MV-4-11 (cell line): ENCODE measurements at places on chromosomes 2 and 18.
A peak's percentile ranks its signal among the peaks of the same experiment; 100 is the strongest.

GRCh38 chr2:224182498-224182897 lies 143.4 kb upstream of the SERPINE2 start:
- DNase-seq = no peak

GRCh38 chr2:88190808-88191721 lies 20.9 kb downstream of the THNSL2 start:
- no peak for DNase-seq

DNA sequence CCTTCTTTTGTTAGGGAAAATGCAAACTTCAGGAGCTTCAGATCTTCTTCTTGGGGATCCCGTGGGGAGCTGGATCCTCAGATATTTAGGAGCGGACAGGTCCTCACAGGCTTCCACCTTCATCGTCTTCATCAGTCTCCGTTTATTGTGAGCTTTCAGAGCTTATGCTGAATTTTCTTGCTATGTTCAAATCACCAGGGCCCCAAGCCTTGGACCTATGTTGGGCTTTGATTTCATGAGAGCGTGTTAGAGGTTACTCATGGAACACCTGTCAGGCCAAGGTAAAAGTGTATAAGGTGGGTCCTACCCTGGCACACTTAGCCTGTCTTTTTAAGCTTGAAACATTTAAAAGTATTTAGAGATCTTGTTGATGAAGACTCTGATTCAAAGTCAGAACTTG lies 212.9 kb downstream of the FAM210A start:
- no peak for DNase-seq

DNA sequence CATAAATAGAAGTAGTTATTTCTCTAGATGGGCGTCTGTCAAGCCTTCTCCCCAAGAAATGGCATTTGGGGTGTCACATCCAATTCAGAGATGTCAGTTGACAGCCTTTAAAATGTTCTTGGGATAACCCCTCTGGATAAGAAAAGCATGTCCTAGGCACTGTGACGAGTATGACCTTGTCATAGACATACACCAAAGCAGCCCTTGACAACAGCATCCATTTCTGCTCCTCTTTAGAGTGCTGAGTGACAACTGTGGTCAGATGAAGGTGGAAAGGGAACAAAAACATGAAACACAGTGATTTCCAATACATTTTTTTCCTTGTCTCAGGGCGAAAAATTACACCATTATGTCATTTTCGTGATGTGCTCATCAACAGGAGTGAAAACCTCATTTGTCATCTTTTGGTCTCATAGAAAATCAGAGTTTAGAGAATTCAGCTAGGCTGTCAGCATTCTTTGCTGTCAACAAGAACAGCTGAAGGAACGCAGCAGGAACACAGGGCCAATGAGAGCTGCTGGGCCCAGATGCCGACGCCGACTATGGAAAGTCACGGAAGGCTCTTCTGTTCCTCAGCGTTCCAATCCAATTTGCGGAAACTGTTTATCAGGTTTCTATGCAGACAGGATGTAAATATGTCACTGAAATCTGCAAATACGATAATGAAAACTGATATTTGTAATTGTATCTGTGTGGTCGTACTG lies 193.2 kb downstream of the ICOS start:
- DNase-seq = no peak

GRCh38 chr2:218806346-218806978 lies 24.5 kb downstream of the CYP27A1 start:
- DNase-seq = peak; percentile 98

GRCh38 chr2:69932596-69932922 lies 17.6 kb downstream of the MXD1 start:
- DNase-seq = no peak

DNA sequence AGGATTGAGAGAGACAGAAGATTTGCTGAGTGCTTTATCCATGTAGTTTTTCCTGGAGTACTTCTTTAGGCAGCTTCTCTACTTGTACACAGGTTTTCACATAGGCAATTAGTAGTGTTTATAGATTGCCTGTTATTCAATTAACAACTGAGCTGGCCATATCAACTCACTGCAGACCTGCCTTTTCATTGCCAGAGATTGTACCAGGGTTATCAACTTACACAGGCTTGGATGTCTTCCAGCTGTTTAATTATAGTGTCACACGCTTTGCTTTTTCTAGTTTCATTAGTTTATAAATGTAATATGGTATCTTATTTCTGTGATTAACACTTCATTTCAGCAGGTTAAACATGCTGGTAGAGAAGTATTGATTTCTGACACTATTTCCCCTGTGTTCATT lies 125.9 kb downstream of the GPD2 start:
- no peak for DNase-seq

GRCh38 chr2:64945973-64946768 lies 43.0 kb upstream of the SLC1A4 start:
- peak; percentile 94 for DNase-seq

- DNase-seq = no peak
Observed at GRCh38 chr2:161991991-161992390, 82.0 kb downstream of the DPP4 start.

DNA sequence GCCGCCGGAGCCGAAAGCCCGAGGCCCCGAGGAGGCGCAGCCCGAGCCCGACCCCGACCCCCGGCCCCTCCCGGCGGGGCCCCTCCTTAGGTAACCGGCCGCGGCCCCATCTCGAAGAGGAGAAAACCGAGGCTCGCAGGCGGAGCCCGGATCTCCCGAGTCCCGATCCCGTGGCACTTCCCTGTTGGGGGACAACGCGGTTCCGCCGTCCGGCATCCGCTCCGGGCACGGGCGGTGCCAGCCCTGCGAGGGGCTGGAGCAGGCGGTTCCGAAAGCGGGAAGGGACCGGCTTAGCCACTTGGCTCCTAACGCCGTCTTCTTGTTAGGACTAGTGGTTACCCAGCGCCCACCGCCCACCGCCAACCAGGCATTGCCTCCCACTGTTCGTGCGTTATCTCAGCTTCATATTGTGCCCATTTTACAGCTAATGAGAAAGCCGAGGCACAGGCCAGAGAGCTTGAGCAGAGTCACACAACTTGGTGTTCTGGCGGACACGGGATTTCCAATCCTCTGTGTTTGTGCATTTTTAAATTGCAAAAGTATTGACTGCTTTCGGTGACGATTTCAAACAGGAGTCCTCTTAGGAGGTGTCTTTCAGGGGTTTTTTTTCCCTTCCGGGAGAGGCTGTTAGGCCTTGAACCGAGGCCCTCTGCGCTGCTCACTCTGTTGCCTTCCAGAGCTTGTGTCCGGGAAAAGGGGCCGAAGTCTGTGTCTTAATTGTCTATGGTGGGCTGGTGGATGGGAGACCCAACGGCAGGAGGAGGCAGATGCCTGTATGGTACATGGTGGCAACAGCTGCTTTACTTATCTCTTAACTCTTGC lies 562 bp downstream of the CENPA start:
- no peak for DNase-seq

GRCh38 chr2:58341047-58341446 lies 99.9 kb upstream of the FANCL start:
- no peak for DNase-seq

GRCh38 chr2:35339211-35339610 lies 1016.4 kb upstream of the CRIM1 start:
- DNase-seq = no peak

DNA sequence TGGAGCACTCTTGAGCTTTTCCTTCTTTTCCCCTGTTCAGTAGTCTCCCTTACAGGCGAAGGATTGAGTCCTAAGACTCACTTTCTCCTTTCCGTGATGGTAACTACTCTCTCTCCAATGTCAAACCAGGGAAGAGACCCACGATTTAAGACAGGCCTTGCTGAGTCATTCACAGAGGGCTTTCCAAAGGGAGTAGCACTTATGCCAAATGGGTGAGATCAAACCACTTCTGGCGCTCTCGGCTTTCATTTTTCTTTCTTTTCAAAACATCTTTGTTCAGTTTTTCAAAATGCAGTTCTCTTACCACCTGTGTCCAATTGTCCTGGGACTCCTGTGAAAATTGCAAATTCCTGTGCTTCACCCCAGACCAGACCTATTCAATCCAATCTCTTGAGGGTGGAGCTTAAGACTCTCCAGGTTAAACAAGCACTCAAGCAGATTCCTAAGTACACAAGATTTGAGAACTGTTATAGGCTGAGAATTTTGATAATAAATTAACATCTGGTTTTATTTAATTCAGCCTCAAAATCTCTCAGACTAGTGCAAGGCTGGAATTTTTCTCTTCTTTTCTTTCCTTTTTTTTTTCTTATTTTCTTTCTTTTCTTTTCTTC lies 14.4 kb upstream of the MRPL19 start:
- DNase-seq = no peak

- DNase-seq = no peak
Observed at GRCh38 chr2:197675711-197676188, 363 bp upstream of the RFTN2 start.

- DNase-seq = peak; percentile 1
Observed at GRCh38 chr2:82215212-82215611, 1910.7 kb upstream of the LRRTM1 start.

- no peak for DNase-seq
Observed at GRCh38 chr2:20452551-20452950, 5.7 kb downstream of the RHOB start.

DNA sequence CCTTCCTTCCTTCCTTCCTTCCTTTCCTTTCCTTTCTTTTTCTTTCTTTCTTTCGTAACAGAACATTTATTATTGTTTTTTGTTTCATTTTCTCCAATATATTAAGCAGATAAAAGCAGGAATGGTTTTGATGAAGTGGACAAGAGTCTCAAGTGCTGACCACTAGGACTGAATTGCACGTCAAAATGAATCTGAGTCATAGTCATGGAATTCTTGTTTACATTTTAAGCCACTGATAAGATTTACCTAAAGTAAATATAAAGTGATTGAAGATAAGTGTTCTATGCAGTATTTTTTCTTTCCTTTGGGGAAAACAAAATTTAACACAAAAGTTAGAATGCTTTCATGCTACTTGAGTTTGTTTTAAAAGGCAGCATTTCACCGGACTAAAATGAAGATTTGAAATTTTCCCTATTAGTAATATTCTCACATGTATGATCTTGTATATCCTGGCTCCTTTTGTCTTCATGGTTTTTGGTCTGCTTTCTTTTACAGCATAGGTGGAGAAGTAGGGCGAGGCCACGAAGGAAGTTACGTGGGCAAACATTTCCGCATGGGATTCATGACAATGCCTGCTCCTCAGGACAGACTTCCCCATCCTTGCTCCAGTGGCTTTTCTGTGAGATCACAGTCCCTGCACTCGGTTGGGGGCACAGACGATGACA lies 113.5 kb downstream of the NYAP2 start:
- DNase-seq = no peak

- DNase-seq = peak; percentile 85
Observed at GRCh38 chr18:74249181-74249968, 42.4 kb downstream of the CYB5A start.

- DNase-seq = peak; percentile 37
Observed at GRCh38 chr18:33839452-33840211, 261.6 kb downstream of the ASXL3 start.

- DNase-seq = no peak
Observed at GRCh38 chr2:103875131-103875530, 978.8 kb upstream of the POU3F3 start.

GRCh38 chr18:76697441-76697901 lies 124.9 kb upstream of the ZNF236 start:
- DNase-seq = no peak

DNA sequence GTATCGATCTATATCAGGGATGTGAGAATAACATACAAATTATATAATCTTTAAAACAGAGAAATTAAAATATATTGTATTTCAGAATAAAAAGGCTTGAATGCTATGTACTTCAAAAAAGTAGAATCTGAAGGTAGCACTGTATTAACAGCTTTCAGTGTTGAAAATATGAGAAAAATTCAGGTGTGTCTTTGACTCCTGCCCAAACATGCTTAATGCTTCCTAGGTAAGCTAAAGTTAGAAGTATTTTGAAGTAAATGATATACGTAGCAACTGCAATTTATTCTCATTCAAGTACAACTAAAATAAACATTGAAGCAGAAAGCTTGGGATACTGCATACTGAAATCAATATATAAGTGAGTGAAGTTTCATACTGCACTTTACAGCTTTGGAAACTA lies 1082.0 kb upstream of the ACVR2A start:
- DNase-seq = no peak

DNA sequence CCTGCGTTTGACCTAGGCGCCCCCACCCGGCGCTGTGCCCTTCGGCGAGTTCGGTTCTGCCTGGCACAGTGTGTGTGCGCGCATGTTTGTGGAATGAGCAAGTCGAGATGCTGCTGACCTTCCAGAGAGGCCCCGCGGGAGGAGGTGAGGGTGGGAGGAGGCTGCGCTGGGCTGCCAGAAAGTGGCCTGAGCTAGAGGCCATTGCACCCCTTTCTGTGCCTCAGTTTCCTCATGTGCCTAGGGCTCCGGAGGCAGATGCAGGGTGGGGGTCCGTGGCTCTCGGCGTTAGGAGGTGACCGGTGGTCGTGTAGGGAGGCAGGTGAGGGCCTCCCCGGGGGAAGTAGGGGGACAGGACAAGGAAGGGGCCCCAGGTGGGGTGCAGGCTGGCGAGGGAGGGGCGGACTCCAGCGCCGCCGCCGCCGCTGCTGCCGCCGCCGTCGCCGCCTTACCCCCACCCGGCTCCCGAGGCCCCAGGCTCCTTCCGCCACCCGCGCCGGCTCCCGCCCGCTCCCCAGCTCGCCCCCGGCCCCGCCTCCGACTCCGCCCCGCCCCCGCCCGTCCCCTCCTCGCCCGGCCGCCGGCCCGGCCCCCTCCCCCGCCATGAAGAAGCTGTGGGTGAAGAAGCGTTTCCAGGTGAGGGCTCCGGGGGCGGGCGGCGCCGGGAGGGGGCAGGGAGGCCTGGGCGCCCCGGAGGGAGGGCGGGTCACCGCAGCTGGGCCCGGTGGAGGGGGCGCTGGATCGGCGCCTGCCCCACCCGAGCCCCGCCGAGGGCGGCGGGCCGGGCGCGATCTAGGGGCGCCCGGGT lies 7.0 kb downstream of the SPEG start:
- no peak for DNase-seq

- no peak for DNase-seq
Observed at GRCh38 chr2:96853321-96853720, 4.5 kb downstream of the ANKRD39 start.

GRCh38 chr2:86453836-86454235 lies 12.7 kb downstream of the KDM3A start:
- no peak for DNase-seq

DNA sequence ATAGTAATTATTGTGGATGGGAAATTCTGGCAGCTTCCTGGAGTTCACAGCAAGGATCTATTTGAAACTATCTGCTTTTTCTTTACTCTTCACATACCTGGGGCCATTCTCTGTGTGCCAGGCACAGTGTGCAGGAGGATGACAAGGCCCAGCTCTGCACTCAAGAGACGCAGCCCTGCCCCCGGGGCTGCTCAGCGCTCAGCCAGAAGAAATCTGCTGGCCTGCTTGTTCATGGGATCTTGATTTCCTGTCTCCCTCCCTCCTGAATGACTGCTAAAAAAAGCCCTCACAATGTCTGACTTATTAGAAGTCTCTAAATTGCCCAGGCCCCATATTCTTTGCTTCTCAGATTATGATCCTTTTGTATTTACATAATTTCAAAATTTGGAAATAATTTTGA lies 210.9 kb downstream of the DCDC2C start:
- no peak for DNase-seq

GRCh38 chr2:86498468-86499260 lies 57.5 kb downstream of the KDM3A start:
- no peak for DNase-seq

DNA sequence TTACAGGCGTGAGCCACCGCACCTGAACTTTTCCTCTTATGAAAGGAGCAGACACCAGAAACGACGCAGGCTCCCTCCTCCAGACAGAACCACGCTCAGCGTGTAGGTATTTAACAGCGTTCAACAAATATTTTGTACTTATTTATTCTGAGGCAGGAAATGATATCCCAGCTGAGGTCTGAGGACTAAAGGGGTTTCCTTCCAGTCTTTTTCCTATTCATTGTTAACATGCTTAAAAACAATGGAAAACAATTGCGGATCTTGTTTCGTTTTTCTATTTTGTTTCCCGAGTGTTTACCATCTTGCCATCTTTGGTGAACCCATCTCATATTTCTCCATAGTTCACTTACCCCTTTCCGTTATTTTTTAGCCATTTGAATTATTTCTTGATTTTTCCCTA lies 43.7 kb upstream of the FOSL2 start:
- DNase-seq = no peak
